ENCODE measurements at places on chromosomes 4 and X. TPM values are rescaled to one million over a fixed set of nuclear protein-coding genes. Genes with fewer than 3 reads are reported as not detected.

Gene TCEAL6
- total RNA-seq = 3.2 TPM

Gene PWWP3B
- 6.3 TPM for total RNA-seq

Gene PRR32
- total RNA-seq = 0.60 TPM

Gene USP38
- total RNA-seq = 36.1 TPM

Gene ADAMTS3
- total RNA-seq = 11.3 TPM

Gene YY2
- total RNA-seq = 3.2 TPM

Gene COL4A6
- 21.6 TPM for total RNA-seq

Gene ZXDA
- total RNA-seq = 15.6 TPM

Gene RPS6KA6
- total RNA-seq = 19.5 TPM

Gene PHOX2B
- 0.55 TPM for total RNA-seq

Gene BLOC1S4
- total RNA-seq = 11.9 TPM

Gene XG
- 5.5 TPM for total RNA-seq

Gene HS6ST2
- total RNA-seq = 5.7 TPM

Gene NXF3
- total RNA-seq = not detected

Gene SPATA18
- total RNA-seq = 6.3 TPM

Gene CTAG2
- not detected for total RNA-seq

Gene ETFDH
- total RNA-seq = 51.9 TPM

Gene GBA3
- not detected for total RNA-seq

Gene KIAA1210
- total RNA-seq = 0.33 TPM

Gene ESX1
- not detected for total RNA-seq

Gene MAOB
- total RNA-seq = 4.5 TPM

Gene RFC1
- 58.2 TPM for total RNA-seq

Gene MXRA5
- 94.6 TPM for total RNA-seq

Gene FRAS1
- total RNA-seq = 23.5 TPM

Gene CXorf49
- total RNA-seq = not detected

Gene MYOZ2
- 7.2 TPM for total RNA-seq

Gene ZFX
- 128 TPM for total RNA-seq

Gene ZNF630
- 12.4 TPM for total RNA-seq

Gene SPON2
- 69.1 TPM for total RNA-seq

Gene TENM3
- 88.6 TPM for total RNA-seq

Gene CTAG1B
- total RNA-seq = not detected

Gene TASL
- 1.8 TPM for total RNA-seq

Gene EVC
- total RNA-seq = 52.3 TPM

Gene LDB2
- 108 TPM for total RNA-seq

Gene AFF1
- total RNA-seq = 61.8 TPM

Gene TMEM156
- total RNA-seq = 1.6 TPM

Gene HELT
- total RNA-seq = 1.0 TPM

Gene NAP1L3
- 48.2 TPM for total RNA-seq

Gene PNMA6A
- total RNA-seq = 11.5 TPM

Gene EXOC1L
- total RNA-seq = not detected

Gene POU4F2
- total RNA-seq = 7.9 TPM

Gene VGLL1
- 1.1 TPM for total RNA-seq

Gene ABCG2
- 20.2 TPM for total RNA-seq

Gene SPP1
- 189 TPM for total RNA-seq

Gene FRG2
- not detected for total RNA-seq

Gene STS
- 7.8 TPM for total RNA-seq

Gene HS3ST1
- 2.3 TPM for total RNA-seq

Gene STOX2
- 40.6 TPM for total RNA-seq

Gene JCHAIN
- 3.0 TPM for total RNA-seq

Gene XAGE2
- not detected for total RNA-seq

Gene CFAP47
- 8.7 TPM for total RNA-seq

Gene BGN
- total RNA-seq = 106 TPM
